Activated T-helper 1 cell treated with anti-CD3 and anti-CD28 coated beads, Interleukin-2, amount 50 U/mL, for 16 hours (primary cell): ENCODE measurements at places on chromosomes 11 and 22.

- no peak for DNase-seq
These were observed 241.8 kb upstream of the UBASH3B start for GRCh38 chr11:122413677-122414076.

DNA sequence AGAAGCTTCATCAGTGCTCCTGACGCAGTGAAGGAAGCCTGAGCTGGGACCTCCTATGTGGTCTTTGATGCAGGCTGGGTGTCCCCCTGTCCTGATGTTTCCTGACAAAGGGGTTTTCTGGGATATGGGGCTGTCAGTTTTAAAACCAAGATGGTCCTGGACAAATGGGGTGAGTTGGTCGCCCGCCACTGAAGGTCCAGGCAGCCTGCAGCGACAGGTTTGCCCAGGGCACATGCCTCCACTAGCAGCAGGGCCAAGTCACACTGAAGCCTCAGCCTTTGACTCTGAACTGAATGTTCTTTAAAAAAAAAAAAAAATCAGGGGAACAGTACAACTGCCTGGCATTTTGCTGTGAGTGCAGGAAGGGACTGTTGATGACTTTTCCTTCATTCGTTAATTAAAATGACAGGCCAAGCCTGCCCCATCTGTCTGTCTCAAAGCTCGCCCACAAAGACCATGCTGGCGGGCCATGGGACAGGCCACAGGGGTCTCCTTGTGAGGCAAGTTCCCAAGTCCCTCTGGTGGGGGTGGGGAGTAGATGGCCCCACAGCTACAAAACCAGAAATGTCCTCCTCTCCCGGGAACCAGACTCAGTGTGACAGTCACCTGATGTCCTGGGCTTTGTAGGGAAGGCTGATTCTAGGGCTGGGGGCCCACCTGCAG, 274.8 kb downstream of the CTTN start:
- no peak for DNase-seq

DNA sequence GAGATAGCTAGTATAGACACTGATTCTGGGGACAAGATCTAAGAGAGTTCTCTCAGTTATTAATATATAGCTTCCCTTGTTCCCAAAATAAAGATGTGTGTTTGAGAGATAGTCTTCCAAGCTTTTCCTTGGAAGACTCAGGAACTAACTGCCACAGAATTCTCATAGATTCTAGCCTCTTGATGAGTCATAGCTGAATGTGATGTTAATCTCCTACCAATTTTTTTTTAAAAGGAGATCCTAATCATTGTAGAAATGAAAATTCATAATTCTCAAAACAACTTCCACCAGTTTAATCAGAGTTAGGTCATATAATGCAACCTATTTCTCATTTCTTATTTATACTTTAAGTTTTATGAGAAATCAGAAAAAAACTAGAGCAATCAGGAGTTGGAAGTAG, 148.8 kb downstream of the JRKL start:
- no peak for DNase-seq

DNA sequence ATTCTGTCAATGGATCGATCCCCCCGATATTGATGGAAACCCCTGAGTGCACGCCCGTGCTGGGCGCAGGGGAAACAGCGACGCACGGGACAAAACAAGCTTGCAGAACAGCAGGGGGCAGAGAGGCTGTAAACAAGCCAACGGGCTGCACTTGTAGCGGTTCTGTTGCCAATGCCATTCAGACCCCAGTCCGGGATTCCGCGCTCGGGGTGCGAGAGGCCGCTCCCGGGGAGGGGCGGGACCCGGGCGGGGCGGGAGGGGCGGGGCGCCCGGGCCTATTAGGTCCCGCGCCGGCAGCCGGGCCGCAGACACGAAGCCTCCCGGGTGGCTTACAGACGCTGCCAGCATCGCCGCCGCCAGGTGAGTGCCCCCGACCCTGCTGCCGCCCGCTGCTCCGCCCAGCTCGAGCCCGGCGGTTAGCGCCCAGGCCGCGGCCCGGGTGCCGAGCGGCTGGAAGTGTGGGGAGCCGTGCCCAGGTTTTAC, at the start of gene BIK:
TSS of gene BIK (plus strand) at position 307 of the 483 bp plus-strand sequence. CDS start 13,273 bp downstream, outside the sequence.
- peak; percentile 28 for DNase-seq

GRCh38 chr11:108593214-108593922, at the start of gene EXPH5:
EXPH5 (minus strand) TSS chr11:108593768; CDS start chr11:108593536, 232 bp downstream.
- DNase-seq = peak; percentile 78

DNA sequence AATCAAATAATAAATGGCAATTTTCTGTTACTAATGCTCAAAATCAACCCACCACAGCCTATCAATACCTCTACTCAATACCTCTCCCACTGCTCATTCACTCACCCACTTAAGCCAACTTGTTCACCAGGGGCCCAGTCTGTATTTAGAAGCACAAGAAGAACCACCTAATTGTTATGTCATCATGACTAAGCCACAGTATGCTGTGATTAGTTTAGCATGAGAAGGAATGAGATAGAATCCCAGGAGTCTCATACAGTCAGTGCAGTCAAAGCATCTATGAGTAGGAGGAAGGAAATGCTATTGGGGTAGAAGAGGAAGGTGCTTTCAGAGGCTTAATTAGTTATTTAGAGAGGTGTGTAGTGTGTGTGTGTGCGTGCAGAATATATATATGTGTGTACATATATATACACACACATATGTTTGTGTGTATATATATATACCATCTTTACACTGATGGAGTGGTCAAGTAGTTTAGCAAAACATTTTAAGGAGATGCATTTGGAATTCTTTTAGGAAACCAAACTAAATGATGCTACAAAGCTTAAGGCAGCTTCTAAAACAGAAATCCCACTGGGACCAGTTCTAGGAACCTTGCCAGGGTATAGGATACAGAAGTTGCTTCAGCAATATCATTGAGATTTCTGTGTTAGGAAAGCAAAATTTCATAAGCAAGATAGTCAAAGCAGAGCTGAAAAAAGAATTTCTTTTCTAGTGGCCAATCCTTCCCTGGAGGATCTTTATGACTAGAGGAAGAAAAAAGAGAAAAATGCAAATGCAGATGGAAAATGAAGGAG, 27.5 kb downstream of the KCNA4 start:
- DNase-seq = no peak

DNA sequence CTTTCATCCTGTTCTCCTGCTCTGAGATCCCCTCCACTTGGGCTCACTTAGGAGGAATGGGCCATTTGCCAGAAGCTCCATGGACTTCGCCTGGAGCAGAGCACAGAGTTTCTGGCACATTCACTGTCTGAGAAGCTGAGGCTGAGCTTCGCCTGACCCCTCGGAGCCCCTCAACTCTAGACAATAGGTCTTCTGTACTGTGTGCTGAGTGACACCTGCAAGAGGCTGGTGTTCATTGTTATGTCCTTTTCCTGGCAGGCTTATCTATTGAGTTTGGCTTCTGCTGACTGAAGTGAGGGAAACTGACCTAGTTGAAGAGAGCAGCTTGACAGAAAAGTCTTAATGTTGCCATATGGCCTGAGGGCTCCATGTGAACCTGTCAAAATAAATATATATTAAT, 124.3 kb downstream of the EHF start:
- DNase-seq = no peak
